HS-5 (cell line): ENCODE measurements at places on chromosomes 7 and 10.

GRCh38 chr7:124738639-124739038 is 27.0 kb downstream of the GPR37 start:
- DNase-seq = no peak

GRCh38 chr7:114791771-114792170 is 130.1 kb upstream of the MDFIC start:
- DNase-seq = no peak

DNA sequence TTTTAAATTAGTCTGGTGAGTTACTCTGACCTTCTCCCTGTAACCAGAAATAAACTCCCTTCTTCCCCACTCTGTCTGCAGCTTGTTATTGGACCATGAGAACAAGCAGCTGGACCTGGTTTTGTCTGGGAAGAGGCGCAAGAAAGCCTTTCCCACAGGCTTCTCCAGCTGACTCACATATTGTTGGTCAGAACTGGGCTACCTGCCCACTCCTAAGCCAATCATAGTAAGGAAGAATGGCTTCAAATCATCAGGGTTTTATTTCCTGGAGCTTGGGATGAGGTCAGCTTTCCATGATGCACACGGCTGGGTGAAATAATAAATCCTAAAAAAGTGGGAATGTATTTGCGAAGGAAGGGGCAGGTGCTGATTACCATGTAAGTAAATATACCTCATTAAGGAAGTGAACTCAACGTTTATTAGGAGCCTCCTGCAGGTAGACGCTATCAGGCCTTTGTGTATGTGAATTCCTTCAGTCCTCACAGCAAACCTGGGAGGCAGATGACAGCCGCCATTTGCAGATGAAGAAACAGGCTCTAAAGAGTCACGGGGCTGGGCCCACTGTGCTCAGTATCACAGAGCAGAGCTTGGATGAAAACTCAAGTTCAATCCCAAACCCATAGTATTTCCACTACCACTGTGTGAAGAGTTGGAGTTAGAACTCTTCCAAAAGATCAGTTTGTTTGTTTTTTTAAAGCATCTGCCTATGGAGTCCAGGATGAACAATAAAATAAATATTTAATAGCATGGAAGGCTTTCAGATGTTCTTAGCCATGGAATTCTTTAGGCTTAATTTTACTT is 32.8 kb downstream of the IL15RA start:
- peak; percentile 80 for DNase-seq

DNA sequence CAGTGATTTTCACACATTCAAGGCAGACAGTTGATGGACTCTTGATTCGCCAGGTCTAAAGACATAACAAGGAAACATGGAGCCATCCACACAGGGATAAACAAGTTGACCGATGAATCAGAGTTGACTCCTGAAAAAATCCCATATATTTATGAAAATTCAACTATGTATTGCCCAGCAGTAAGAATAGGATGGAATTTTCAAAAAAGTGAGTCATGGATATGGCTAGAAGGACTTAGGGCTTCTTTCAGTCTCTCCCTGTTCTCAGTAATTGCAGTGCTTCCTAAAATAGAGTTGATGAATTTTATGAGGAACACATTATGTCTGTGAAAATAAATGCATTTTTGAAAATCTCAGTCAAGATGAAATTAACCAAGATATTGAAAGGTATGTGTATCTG is 301.2 kb downstream of the PLXDC2 start:
- DNase-seq = no peak

GRCh38 chr10:107971973-107972372 is 807.5 kb upstream of the SORCS1 start:
- DNase-seq = peak; percentile 94
